GM12864 (cell line): ENCODE measurements at places on chromosomes 4 and X.

- DNase-seq = no peak
Measured at GRCh38 chrX:144612076-144612475, 635.2 kb upstream of the SPANXN1 start.

GRCh38 chrX:109632906-109633504 lies 8.0 kb upstream of the KCNE5 start:
- DNase-seq = no peak

- DNase-seq = no peak
Measured at GRCh38 chrX:150837845-150838244, 60.6 kb downstream of the CD99L2 start.

- DNase-seq = no peak
Measured at GRCh38 chr4:111214371-111214770, 591.5 kb upstream of the PITX2 start.

GRCh38 chr4:169902658-169903345 lies 123.4 kb downstream of the MFAP3L start:
- no peak for DNase-seq

- DNase-seq = no peak
Measured at GRCh38 chrX:5236749-5237148, 991.9 kb downstream of the NLGN4X start.

DNA sequence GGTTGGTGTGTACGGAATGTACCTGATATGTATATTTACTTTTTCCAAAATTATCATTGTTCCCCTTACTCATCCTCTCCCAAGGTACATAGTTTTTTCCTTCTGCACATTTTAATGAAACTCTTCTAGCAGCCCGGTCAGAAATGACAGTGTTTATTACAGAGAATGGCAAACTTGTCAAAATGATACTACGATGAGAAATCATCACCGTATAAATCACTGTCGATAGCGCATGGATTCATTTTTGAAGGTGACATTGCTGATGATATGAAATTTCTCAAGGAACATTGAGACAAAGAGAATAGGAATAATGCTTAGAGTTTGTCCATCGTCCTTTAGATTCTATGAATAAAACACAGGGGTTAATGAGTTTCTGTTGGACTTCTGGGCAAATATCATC lies 30.6 kb downstream of the FAM114A1 start:
- no peak for DNase-seq

DNA sequence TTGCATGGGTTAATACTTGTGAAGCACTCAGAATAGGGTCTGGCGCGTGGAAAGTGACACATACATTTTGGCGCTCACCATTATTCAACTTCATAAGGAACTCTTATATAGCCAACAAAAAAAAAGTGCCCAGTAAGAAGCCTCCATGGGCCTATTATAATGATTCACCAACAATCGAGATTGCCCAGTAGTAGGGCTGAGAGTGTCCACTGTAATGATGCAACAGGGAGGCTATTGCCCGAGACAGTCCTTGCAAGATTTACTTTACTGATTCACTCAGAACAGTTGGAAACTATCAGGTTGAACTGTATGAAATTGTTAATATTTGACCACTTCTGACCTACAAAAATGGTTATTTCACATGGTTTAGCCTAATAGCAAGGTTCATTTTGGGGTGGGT lies 86.0 kb downstream of the PJA1 start:
- no peak for DNase-seq

DNA sequence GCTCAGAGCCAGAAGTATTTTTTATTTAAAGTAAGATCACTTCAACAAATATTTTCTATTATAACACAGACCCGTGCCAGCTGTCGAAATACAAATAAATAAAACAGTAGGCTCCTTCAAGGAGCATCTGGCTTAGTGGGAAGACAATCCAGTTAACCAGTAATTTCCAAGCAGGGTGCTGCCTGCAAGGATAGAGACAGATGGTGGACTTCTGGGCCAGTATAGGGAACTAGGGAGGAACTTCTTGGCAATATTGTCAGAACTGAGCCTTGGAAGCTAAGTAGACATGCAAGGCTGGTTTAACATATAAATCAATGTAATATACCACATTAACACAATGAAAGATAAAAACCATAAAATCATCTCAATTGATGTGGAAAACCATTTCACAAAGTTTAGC lies 17.0 kb upstream of the MTMR1 start:
- DNase-seq = no peak

- DNase-seq = peak; percentile 62
Measured at GRCh38 chrX:129932016-129932820, 26.3 kb downstream of the UTP14A start.

DNA sequence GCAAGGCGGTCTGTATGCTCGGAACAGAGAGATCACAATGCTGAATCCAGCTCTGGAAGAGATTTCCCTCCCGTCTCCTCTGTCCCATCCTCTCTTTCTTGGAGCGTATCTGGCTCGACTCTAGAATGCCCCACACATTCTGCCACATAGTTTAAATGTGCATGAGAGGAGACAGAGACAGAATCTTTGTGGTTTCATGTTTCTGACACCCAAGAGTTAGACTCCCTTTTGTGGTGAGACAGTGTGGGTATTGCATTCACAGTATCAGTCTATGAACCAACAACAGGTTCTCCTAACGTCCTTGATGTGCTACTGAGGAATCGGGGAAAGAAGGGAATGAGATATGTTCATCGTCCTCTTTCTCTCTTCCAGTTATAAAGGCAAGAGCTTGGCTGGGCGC lies 25.3 kb downstream of the FAM47E start:
- DNase-seq = no peak

GRCh38 chr4:67933038-67933437 lies 30.3 kb downstream of the TMPRSS11A start:
- no peak for DNase-seq

DNA sequence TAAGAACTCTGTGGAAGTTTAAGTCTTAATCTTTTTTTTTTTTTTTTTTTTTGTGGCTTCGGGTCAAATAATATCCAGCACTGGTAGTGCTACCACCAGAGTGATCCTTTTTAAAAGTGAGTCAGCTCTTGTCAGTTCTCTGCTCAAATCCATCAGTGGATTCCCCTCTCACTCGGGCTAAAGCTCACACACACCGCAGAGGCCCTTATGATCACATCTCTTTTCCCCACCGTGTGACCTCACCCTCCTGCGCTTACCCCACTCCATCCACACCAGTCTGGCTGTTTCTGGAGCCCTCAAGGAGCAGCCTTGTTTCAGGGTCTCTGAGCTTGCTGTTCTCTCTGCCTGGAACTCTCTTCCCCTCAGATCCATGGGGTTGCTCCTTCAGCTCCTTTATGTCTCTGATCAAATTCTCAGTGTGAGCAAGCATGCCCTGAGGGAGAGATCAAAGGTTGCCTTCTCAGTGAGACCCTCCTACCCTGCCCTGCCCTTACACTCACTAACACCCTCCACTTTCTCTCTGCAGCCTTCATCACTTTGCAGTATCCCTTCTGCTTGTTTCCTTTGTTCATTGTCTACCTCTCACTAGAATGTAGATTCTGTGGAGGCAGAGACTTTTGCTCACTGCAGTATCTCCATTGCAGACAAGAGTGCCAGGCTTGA lies 19.8 kb upstream of the BEND4 start:
- DNase-seq = no peak

- no peak for DNase-seq
Measured at GRCh38 chrX:129099207-129099606, 424.1 kb downstream of the SMARCA1 start.

DNA sequence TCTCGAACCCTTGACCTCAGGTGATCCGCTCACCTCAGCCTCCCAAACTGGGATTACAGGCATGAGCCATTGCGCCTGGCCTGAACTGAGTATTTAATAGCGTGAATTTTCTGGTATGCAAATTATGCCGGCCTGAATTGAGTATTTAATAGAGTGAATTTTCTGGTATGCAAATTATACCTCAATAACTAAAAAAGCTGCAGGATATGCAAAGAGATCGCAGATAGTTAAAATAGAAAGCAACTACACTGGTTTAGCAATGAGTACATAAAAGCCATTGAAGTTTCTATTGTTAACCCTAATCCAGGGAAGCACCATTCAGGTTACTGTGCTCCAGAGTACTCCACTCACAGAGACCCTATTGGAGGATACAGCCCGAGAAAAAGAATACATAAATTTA lies 22.8 kb downstream of the FBXW7 start:
- DNase-seq = no peak

GRCh38 chrX:110414679-110415439 lies 56.2 kb downstream of the RTL9 start:
- DNase-seq = no peak

GRCh38 chr4:151329217-151330007 lies 4.0 kb upstream of the SH3D19 start:
- no peak for DNase-seq
